Stimulated activated CD4-positive, alpha-beta T cell treated with anti-CD3 and anti-CD28 coated beads, TNF-alpha, amount 100 ng/mL, for 1 hour (primary cell): ENCODE measurements at places on chromosomes 13 and 19.

DNA sequence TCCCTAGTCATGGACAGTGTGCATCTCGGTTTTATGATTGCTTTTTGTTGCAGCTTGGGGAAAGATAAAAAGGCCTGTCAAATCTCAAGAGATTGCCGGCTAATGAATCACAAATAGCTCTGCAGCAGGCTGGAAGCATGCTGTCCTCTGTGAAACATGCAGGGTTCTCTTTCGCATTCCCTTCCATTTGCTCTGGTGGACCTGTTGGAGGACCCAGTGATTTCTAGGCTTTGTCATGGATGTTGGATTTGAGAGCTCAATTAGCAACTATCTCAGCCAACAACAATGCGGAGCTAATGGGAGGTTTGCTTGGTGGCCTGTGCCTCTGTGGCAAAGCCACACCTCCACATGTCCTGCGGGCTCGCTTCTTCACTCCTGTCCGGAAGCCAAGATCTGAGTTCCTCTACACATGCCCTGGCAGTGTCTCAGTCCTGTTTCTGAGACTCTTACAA lies 418.1 kb upstream of the ARGLU1 start:
- DNase-seq: no peak

GRCh38 chr19:9877780-9878510 lies 42.8 kb downstream of the PIN1 start:
- no peak for DNase-seq

DNA sequence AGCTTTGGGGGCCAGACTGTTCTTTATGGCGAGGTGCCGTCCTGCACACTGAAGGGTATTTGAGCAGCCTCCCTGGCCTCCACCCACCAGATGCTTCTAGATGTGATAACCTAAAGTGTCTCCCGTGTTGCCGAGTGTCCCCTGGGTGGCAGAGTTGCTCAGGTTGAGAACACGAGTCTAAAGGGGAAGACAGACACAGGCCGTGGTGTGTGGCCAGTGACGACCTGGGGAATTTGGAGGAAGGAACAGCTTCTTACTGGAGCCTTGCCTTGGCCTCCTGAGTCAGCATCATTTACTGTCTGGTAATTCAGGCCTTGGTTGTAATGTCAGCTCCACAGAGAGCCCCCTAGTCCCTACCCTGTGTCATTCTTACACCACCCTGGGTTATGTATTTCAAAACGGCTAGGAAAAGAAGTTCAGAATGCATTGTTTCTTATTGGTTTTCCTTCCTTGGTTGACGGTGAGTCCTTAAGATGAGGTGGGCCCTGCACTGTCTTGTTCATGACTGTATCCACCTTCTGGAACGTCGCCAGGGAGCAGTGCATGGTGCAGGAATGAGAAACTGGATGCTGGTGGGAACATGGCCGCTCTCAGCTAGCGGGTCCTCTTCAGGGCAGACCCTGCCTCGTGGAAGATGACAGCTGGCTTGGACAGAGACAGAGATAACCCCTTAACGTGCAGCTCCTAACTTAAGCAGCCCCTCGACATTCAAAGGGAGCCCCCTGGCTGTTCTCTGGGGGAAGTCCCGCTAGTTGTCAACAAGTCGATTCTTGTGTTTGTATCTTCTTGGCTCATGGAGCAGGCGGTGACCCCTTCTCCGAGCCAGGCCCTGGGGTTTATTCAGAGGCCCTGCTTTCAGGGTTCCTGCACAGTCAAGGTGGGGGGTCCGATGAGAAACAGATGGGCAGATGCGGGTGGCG lies 7.2 kb downstream of the SIN3B start:
- no peak for DNase-seq

DNA sequence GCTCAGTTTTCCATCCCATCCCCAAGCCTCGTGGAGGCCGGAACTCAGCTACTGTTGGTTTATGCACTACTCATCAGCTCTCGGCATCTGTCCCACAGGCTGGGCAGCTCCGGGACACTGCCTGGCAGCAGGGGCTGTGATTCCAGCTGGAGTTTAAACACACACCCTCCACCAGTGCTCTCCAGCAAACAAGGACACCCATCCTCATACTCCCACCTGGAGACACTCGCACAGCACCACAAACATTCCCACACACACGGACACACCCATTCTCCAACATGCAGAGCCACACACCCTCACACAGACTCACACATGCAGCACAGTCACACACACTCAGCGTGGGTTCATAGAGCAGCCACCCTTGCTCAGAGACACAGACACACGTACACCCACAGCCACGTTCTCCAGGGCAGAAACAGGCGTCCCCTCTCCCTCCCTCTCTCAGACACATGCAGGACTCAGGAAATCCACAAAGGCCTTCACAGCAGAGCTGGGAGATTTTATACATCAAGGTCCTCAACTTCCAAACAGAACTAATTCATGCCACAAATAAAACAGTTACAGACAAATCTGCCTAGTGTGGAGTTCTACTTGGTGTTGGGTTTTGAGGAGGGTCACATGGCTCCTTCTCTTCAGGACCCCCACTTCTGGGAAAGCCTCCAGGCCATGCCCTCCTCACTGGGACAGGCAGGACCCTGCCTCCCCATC lies 785.4 kb downstream of the UQCRFS1 start:
- no peak for DNase-seq

GRCh38 chr19:2827840-2828489 lies 8.3 kb downstream of the ZNF554 start:
- no peak for DNase-seq

DNA sequence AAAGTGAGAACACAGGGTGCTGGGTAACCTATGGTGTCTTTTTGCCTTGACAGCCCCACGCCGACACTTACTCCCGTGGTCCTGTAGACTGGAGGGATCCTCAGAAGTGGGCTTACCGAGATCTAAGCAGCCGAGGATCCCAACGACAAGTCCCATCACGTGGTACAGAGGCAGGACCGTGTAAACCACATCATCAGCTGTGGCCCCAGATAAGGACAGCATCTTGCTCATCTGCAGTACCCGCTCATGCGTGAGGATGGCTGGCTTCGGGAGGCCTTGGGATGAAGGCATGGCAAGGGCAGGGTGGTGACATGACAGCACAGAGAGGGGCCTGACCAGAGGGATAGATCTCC lies 2.1 kb downstream of the SLC27A5 start:
- DNase-seq: no peak

DNA sequence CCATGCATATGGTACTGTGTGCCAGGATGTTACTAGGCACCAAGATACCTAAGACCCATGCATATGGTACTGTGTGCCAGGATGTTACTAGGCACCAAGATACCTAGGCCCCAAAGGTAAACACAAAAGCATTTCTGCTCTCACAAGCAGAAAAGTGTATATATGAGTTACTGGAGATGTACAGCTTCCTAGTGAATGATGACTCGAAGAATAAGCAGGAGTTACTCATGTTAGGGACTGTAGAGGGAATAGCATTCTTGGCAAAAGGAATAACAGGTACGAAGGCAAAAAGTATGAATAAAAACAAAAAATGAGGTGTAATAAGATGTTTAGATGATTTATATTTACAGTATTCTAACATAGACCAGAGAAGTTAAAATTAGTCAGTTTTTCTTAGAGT lies 383.7 kb downstream of the DIAPH3 start:
- DNase-seq: no peak

- no peak for DNase-seq
Observed at GRCh38 chr19:5967994-5968430, 9.9 kb downstream of the RANBP3 start.

- no peak for DNase-seq
Observed at GRCh38 chr13:32044446-32044845, 12.9 kb downstream of the FRY start.

- no peak for DNase-seq
Observed at GRCh38 chr13:103371271-103371670, 305.1 kb upstream of the SLC10A2 start.

DNA sequence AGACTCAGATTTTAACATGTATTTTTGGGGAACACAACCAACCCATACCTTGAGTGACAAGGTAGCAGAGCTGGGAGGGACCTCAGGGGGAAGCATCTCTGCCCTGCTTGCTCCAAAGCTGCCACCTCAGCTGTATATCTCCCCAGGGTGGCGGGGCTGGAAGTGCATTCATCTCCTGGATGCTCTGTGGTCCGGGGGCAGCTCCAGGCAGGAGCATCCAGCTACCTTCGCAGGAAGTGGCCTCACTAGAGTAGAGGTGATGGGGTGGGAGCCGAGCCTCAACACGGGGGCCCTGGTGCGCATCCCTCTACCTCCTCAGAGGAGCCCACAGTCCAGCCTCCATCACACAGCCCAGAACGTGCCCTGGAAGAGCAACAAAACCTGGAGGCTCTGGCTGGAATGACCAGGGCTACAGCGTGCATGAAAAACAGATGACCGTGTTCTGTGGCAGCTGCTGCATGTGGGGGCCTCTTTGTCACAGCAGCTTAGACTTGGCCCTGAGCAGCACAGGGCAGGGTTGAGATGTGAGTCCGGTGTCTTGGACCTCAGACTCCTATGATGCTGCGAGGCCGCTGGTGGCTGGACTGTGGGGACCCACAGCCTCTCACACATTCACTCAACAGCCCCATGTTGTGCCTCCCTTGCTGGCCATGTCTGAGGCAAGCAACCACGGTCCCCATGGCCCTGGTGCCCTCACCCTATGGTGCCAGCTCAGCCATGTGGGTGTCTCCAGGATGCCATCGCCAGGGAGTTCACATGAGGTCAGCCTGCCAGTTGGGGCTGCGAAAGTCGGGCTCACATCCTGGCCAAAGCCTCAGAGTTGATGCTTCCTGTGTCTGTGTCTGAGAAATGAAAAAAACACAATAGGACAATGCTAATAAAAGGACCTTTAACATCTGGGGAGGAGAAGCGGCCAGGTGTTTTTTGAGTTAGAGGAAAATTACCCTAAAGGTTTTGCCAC lies 17.1 kb upstream of the GAS6 start:
- no peak for DNase-seq

- DNase-seq: no peak
Observed at GRCh38 chr19:6925801-6926751, 38.7 kb downstream of the ADGRE1 start.
